ENCODE measurements at places on chromosomes 2 and 18. TPM values are rescaled to one million over a fixed set of nuclear protein-coding genes. Genes with fewer than 3 reads are reported as not detected.

Gene DOK6
- total RNA-seq = not detected

GRCh38 chr2:95149397-95149984 is 10.2 kb downstream of the ZNF514 start:
- peak; percentile 9 for DNase-seq

GRCh38 chr18:35097195-35097594 is 56.0 kb downstream of the MAPRE2 start:
- DNase-seq = no peak

GRCh38 chr2:32772638-32773447 is 145.0 kb downstream of the TTC27 start:
- peak; percentile 52 for DNase-seq

GRCh38 chr2:72985891-72986683 is 68.8 kb downstream of the EMX1 start:
- DNase-seq = no peak

DNA sequence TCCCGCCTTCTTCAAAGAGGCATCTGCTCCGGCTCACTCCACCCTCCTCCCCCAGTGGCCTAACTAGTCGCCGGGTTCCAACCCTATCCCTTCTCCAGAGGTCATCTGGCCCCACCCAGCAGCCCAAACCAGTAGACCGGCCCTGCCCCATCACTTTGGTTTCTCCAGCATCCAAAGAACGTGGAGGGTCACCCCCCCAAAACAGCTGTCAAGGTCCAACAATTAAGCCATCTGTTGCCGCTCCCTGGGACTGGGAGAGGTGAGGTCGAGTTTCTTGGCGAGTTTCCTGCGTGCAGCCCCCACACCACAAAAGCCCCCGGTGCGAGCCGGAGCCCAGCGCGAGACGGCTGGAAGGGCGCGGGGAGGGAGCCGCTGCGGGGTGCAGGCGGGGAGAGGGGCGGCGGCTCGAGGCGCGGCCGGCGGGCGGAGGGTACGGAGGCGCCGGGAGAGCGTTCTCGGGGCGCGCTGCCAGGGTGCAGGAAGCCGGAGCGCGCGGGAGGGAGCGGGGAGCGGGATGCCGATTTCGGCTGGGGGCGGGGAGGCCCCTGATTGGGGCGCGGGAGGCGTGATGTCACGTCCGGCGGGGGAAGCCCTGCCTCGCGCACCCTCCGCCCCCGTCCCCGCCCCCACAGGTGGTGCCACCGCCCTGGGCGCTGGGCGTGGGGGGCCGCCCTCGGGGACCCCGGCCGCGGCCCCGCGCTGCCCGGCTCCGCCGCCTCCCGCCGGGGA is 571 bp upstream of the GPC1 start:
- DNase-seq = peak; percentile 94

DNA sequence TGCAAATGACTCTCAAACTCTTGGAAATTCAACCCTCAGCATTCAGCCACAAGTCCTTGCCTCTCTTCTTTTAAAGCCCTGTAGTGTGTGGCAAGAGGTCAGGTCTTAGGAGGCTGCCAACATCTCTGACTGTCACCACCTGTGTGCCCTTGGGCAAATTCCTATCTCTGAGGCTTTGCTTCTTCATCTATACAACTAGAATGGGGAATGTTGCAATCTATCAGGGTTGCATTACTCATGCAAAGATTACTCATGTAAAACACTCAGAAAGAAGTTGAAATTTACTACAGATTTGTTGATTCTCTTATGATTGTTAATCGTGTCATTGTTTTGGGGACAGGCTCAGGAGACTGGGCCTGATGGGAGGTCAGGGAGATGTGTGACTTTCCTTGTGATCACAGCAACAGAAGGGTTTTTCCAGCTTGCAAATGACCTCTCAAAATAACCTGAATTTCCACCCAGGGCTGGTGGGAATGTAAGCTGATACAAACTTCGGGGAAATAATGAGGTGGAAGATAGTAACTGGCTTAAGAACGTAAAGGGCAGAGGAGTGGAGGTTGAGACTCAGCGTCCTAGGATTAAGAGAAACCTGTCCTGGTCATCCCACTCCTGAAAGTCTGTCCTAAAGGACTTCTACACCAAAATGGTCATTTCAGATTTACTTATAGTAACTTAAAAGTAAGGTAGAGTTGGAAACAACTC is 32.1 kb upstream of the SIGLEC15 start:
- DNase-seq = peak; percentile 98

DNA sequence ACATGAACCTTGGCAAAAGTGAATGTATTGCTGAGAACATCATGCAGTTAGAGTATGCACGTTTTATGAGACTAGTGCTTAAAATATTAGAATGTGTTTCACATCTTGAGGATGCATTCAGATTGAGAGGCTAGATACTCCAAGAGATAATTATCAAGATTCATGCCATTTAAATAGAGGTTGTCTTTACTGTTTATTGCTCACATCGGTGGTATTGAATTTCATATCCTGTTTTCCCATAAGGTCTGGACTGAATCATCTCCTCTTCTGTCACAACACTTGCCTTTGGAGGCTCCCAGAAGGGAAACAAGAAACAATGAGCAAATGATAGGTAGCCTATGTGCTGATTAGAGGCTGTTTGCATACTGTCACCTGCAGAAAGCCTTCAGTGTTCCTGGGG is 83.8 kb downstream of the CLHC1 start:
- DNase-seq = peak; percentile 87

- DNase-seq = no peak
These were observed 7.1 kb upstream of the CEP68 start for GRCh38 chr2:65049010-65049639.

DNA sequence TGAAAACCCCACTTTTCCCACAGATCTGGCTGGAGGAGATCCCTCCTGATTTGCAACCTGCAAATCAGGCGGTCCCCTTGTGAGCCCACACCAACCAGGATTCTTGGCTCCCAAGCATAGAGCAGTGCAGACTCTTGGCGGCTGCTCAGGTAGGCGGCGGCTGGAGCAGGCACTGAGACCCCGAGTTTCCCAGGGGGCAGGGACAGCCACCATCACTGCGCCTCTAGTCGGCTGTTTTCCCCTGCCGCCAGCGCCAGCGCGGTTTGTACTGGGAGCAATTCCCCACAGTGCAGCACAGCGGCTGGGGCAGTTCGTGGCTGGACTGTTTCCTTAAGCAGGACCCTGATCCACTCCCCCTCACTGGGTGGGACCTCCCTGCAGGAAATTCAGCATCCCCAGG is 323.3 kb downstream of the TRIB2 start:
- DNase-seq = no peak
